Fibroblast of lung (primary cell): ENCODE measurements at places on chromosomes 4 and X. TPM values are rescaled to one million over a fixed set of nuclear protein-coding genes. Genes with fewer than 3 reads are reported as not detected.

CFI gene
- polyA plus RNA-seq, result 5.9 and 18.2 TPM in 2 replicates

CCKAR gene
- polyA plus RNA-seq, result 0.08 and 0.59 TPM in 2 replicates

ARAP2 gene
- 0.05 and 0.11 TPM in 2 replicates for polyA plus RNA-seq

GRCh38 chrX:145190801-145191389, 56.4 kb upstream of the SPANXN1 start:
- no peaks in the 10 kb centered on the region for H3K36me3 ChIP-seq
- no peak for DNase-seq
- H3K4me1 ChIP-seq, result no peaks in the 10 kb centered on the region
- H3K4me3 ChIP-seq, result no peak overlapping the region

GRCh38 chrX:30935985-30936384, 46.9 kb upstream of the TAB3 start:
- H3K4me3 ChIP-seq, result no peak overlapping the region
- no peaks in the 10 kb centered on the region for H3K4me1 ChIP-seq
- no peaks in the 10 kb centered on the region for H3K27me3 ChIP-seq
- H3K36me3 ChIP-seq, result no peaks in the 10 kb centered on the region

DNA sequence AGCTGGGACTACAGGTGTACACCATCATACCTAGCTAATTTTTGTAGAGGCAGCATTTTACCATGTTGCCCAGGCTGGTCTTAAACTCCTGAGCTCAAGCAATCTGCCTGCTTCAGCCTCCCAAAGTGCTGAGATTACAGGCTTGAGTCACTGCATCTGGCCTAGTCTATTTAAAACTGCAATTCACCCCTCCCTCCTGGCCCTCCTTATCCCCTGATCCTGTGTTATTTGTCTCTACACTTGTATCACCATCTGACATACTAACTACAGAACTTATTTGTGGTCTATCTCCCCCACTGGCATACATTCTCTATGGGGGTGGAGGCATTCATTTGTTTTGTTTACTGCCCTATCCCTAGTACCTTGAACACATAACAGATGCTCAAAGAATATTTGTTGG, 23.7 kb downstream of the CC2D2A start:
- no peaks in the 10 kb centered on the region for H3K27me3 ChIP-seq
- H3K27ac ChIP-seq, result no peak overlapping the region
- no peaks in the 10 kb centered on the region for H3K36me3 ChIP-seq
- peak; percentile 21 for DNase-seq

ARHGEF38 gene
- polyA plus RNA-seq, result not detected in 2 replicates

TMEM150C gene
- polyA plus RNA-seq, result 0.21 and 0.24 TPM in 2 replicates

- H3K27ac ChIP-seq, result no peak overlapping the region
- DNase-seq, result no peak
- no peaks in the 10 kb centered on the region for H3K27me3 ChIP-seq
- H3K4me3 ChIP-seq, result no peak overlapping the region
- H3K36me3 ChIP-seq, result no peaks in the 10 kb centered on the region
These were observed 36.1 kb downstream of the COQ2 start for GRCh38 chr4:83248486-83248885.

MTTP gene
- polyA plus RNA-seq, result 0.03 and 0.05 TPM in 2 replicates
